ENCODE measurements at places on chromosomes 16 and 17.
A peak's percentile ranks its signal among the peaks of the same experiment; 100 is the strongest.

DNA sequence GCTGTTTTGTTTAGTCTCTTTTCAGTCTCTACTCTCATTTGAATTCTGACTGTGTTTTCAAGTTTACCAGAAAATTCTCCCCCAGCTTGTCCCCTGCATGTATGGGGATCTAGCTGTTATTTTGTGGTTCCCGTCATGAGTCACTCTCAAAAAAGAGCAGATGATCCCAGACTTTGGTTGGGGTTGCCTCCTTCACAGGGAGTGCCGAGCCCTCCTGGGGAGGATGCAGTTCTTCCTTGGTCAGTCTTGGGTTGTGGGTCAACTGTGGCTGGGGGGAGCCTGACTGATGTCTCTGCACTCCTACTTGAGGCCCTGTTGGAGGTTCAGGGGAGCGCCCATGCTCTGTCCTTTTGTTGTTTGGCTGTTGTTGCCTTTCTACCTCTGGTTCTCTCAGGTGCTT is 37.7 kb downstream of the EPN2 start:
- no peak for DNase-seq

GRCh38 chr17:56604691-56605290 is 11.3 kb downstream of the NOG start:
- DNase-seq, result no peak

DNA sequence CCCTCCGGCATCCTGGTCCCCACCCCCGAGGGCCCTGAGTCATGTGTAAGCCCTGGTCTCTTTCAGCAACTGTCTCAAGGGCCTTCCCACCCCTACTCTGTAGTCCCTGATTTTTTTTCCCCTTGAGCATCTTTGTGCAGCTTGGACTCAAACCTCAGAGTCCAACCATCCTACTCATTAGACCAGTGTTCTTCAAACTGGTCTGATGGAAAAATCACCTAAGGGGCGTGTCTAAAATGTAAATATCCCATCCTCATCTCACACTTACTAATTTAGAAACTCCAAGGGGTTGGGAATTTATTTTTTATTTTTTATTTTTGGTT is 624 bp downstream of the G6PC3 start:
- DNase-seq, result no peak

DNA sequence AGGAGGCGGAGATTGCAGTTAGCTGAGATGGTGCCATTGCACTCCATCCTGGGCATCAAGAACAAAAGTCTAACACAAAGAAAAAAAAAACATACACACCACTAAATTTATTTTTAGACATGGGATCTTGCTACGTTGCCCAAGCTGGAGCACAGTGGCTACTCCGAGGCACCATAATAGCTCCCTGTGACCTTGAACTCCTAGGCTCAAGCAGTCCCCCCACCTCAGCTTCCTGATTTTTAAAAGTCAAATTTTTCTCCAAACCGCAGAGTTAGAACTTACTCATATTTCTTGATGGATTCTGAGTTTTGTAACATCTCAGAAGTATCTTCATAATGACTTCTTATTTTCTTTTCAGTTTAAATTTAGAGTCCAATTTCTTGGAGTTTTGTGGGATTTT is 3.4 kb downstream of the CMTM4 start:
- no peak for DNase-seq

DNA sequence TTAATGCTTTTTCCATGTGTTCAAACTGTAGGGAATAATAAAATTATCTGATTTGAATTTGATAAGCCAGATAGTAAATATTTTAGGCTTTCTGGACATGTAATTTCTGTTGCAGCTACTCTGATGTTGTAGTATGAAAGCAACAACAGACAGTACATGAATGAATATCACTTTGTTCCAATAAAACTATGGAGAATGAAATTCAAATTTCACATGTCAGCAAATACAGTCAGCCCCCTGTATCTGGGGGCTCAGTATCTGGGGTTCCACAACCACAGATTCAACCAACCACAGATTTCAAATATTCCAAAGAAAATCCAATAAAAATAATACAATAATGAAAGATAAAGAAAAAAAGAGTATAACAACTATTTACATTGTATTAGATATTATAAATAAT is 8.2 kb upstream of the CLTC start:
- DNase-seq, result no peak

DNA sequence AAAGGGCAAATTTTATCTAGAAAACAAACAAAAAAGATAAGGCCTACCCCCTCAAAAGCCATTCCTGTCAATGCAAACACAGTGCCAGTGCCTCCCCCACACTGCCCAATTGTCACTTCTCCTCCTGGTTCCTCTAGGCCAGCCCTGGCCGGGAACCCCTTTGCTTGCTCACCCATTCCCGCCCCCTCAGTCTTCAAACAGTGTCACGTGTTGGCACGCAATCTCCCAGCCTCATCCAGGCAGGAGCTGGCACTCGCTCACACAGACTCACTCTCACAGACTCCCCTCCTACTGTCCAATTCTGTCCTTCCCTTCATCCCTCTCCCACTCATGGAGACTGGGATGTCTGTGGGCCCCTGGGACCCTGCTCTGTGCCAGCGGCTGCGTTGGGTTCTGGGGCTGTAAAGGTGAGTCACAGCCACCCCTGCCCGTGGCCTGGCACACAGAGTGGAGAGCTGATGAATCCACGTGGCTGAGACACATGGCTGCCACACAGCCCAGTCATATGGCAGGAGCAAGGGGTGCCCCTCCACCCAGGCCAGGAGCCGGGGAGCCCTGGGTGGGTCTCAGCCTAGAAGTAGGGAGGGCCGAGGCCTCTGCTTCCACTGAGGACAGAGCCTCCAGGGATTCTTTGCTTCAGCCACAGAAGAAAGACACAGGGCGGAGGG is 54.8 kb downstream of the VAC14 start:
- DNase-seq, result no peak

DNA sequence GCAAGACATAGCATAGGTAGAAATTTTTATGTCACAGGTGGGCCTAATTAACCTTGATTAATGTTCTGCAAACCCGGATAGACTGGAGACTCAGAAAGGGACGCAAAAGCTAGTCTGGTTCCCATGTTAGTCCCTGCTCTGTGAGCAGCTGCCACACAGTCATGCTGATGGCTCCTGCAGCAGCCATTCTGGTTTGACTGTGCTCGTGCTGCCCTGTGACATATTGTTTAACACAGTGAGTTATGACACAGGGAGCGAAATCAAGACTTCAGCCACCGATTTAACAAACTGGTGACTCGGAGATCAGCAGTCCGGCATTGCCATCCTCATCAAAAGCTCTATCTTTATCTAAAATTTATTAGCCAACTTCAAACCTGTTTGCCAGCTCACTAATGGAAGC is 169.8 kb downstream of the WWOX start:
- no peak for DNase-seq

GRCh38 chr17:62093188-62094155 is 28.4 kb upstream of the MED13 start:
- no peak for DNase-seq

GRCh38 chr17:32755045-32755805 is 121.7 kb downstream of the MYO1D start:
- DNase-seq, result no peak

- DNase-seq, result no peak
Observed at GRCh38 chr17:28170771-28171170, 128.3 kb downstream of the NLK start.

GRCh38 chr16:66298571-66299120 is 67.8 kb upstream of the CDH5 start:
- no peak for DNase-seq

- DNase-seq, result peak; percentile 44
Observed at GRCh38 chr16:49489686-49490320, 116.2 kb downstream of the C16orf78 start.

- DNase-seq, result no peak
Observed at GRCh38 chr16:84237994-84238750, 1.6 kb downstream of the KCNG4 start.

DNA sequence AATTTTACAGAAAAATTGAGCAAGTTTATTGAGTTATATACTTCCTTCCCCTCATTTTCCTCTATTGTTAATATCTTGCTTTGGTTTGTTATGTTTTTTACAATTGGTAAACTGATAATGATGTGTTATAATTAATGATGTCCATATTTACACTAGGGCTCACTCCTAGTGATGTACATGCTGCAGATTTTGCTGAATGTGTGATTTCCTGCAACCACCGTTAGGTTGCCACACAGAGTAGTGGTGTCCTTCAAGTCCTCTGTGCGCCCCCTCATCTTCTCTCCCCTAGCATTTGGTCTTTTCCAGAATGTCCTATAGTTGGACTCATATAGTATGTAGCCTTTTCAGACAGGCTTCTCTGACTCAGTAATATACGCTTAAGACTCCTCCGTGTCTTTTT is 167.5 kb downstream of the RPTOR start:
- no peak for DNase-seq

GRCh38 chr16:3091551-3091950 is 7.5 kb downstream of the ZSCAN10 start:
- DNase-seq, result no peak

- DNase-seq, result no peak
Observed at GRCh38 chr17:9109933-9110332, 88.6 kb downstream of the NTN1 start.

GRCh38 chr17:2108170-2108569 is 53.3 kb downstream of the HIC1 start:
- DNase-seq, result no peak

DNA sequence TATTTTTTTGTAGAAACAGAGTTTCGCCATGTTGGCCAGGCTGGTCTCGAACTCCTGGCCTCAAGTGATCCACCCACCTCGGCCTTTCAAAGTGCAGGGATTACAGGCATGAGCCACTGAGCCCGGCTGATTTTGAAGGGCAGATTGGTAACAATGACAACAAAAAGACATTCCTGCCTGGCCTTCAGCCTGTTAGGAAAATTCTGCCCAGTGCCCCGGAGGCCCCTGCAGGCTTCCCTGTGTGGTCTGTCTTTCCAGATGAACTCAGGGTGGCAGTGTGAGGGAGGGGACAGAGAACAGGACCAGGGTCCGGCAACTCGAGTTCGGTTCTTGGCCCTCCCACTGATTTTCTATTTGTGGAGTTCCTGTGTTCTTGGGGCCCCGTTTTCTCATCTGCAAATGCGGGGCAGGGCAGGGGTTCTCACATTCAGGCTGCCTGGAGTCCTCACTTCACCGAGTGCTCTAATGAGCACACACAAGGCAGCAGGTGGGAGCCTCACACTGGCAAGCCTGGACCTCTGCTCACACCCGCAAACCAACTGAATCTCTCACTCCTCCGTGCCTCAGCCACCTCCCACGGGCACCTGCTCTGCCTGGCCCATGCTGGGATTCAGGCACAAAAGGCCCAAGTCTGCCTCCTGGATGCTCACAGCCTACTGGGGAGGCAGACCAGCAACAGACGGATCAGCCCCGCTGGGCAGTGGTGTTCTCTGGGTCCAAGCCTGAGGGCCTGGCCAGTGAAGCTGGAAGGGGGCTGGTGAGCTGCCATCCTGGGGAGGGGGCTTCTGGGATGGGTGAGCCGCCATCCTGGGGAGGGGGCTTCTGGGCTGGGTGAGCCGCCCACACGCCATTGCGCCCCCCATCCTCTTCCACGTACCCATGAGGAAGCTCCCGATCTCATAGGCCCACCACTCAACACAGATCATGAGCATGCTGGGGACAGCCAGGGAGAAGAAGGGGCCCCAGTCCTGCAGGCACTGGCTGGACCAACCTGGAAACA is 10.3 kb downstream of the SLC47A2 start:
- DNase-seq, result no peak

DNA sequence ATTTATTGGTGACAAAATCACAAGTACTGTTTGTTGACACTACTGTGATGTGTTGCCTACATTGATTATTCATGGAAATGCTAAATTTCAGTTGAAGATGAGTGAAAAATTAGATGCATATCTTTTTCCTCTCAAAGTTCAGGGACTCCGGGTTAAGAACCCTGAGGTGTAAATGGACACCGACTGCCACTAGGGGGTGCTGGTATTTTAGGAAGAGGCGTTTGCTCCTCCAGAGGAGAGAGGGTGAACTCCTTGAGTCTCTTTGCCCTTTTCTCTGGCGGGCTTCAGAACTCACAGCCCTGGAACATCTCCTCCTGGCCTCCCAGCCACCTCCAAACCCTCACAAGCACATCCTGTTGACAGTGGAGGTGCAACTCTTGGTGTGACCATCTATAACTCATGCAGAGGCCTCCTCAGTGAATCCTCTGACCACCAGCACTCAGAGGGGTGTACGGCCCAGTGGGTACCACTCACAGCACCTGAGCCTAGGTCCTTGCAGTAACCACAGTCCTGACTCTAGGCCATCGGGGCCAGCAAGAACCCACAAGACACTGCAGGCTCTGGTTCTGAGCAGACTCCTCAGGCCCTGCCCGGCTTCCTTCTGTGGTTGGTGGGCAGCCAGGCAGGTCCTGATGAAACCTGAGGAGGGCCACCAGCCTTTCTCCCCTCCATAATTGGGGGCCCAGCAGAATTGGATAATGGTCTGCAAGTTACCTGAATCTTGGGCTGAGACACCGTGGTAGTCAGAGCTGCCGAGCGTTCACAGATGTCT is 26.2 kb upstream of the PIK3R5 start:
- DNase-seq, result no peak

DNA sequence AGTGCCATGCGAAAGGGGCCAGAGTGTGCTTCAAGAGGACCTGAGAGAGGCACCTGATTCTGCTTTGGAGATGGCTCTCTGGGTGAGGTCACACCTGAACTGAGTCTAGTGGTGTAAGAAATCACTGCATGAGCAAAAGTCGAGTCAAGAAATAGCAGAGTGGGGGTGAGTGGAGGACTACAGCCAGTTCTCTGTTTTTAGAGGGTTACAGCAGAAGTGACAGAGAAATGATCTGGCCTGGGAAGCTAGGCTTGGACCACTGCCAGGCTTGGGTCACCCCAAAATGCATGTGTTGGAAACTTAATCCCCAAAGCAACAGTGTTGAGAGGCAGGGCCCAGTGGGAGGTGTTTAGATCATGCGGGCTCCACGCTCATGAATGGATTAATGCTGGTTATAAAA is 312.0 kb downstream of the CBLN1 start:
- no peak for DNase-seq

DNA sequence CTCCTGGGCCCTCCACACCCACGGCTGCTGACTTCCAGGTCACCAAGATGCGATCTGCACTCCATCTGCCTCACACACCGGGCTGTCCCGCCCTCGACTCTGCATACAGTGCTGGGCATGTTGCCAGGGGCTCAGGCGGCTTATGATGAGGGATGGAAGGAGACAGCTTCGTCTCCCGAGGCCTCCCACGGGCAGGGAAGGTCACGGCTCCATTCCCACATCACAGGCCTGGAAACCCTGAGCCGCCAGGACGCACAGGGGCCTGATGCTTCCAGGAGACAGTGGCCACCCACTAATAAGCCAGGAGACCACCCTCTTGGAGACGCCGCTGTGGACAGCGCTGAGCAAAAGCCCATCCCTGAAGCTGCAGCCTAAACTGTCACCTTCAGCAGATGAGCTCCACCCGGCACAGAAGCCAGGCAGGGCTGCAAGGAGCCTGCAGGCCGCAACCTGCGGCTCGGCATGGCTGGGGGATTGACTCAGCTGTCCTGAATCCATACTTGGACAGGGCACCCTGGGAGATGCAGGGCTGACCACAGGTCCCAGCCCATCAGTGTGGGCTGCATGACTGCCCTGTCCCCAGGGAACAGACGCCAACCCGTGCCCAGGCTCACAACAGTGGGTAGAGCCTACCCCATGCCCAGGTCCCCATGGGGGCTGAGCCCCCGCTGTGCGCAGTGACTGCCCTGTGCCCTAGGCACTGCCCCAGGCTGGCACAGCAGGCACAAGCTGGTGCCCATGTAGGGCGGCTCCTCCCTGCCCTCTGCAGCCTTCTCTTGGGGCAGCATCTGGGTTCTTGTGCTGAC is 34.4 kb downstream of the SLC7A5 start:
- no peak for DNase-seq
